ENCODE measurements at places on chromosomes 1 and 21.
A peak's percentile ranks its signal among the peaks of the same experiment; 100 is the strongest.

DNA sequence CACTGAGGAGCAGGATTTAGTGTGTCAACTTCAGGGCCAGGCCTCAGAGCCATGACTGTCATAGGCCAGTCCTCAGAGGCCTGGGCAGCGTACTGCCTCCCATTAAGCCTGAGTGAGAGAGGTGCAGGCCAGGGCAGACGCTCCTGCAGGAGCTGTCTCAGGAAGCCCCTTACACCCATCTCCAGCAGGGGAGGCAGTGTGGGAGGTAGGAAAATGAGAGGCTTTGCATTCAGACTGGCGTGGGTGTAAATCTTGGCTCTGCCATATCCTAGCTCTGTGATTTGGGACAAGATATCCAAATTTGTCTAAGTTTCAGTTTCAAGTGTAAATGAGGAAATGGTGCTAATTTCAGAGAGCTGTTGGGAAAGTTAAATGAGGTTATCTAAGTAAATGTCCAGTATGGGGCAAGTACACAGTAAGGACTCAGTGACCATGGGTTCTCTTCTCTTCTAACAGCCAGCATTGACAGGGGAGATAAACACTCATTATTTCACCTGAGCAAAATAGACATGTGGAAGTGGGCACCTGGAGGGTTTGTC is 184.1 kb downstream of the ZSCAN20 start:
- no peak for DNase-seq

DNA sequence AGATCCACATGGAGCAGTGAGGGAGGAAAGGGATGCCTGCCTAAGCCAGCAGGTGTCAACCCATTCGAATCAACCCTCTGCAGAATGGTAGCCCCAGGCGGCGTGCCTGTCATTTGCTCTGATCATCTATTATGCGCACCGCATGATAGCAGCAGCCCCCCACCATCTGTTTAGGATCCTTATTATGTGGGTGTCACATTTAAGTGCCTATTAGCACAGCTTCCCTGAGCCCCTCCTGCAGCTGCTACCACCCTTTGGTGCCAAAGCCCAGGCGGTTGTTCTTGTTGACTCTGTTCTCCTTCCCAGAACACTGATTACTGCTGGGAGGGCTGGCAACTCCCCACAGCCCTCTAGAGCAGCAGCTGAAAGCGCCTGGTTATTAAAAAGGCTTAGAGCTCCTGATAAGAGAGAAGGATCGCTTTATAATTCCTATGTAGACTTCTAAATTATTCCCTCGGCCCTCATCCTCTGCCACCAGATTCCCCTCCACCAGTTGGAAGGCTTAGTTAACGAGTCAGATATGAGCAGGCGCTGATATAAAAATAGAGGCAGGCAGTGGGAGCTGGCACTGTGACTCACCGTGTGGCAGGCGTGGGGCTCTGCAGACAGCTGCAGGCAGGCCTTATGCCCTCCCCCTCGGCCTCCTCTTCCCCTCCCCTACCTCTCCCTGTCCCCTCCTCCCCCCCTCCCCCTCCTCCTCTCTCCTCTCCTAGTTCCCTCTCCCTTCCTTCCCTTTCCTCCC is 23.0 kb downstream of the ACTA1 start:
- DNase-seq: peak; percentile 42

DNA sequence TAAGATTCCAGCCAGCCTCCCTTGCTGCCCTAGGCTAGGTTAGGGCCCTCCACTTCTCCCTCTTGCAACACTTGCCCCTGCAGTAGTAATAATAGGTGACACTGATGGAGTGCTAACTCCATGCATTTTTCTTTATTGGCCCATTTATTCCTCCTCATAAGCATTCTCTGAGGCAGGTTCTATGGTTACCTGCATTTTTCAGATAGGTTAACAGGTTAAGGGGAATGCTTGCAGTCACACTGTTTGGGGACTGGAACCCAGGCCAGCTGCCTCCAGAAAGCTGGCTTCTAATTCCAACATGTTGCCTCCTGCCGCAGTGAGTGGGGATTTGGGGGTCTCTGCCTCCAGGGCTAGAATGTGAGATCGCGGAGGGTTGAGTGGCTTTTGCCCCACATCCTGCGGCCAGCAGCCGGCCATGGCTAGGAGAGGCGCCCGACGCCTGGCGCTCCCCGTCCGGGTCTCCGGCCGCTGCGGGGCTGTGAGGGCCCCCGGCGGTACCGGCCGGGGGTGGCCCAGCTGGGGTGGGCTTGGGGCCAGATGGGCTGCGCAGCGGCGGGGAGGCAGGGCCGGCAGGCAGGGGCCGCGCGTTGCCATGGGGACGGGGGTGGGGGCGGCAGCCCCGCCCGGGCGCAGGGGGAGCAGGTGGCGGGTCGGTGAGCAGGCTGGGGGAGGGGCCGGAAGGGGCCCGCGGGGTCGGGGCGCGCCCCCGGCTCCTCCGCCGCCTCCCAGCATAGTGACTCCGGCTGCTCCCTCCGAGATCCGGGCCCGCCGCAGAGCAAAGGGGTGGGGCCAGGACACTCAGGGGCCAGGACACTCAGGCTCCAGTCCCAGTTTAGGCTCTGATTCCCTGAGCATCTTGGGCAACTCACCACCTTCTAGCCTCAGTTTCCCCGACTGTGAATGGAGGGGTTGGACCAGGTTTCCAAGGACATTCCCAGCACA is 68.4 kb upstream of the SSBP3 start:
- DNase-seq: peak; percentile 42

DNA sequence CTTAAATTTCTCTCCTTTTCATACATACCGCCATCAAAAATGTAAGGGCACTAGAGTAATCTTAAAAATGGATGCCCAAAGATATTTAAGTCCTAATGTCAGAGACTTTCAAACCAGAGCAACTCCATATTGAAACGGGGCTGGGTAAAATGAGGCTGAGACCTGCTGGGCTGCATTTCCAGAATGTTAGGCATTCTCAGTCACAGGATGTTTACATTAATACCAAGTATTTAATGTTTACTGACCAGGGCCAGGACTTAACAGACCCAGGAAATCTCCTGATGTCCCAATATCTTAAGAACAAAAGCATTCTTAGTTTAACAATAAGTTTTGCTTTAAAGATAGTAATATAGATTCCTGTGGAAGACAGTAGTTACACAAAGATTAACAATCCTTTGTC is 563.9 kb upstream of the BEND5 start:
- DNase-seq: no peak

GRCh38 chr1:153669606-153670005 is 1.2 kb downstream of the ILF2 start:
- DNase-seq: no peak

- DNase-seq: no peak
Measured at GRCh38 chr1:228898582-228898992, 163.3 kb downstream of the RHOU start.

- DNase-seq: peak; percentile 93
Measured at GRCh38 chr1:44721485-44722361, 9.2 kb downstream of the RNU5D-1 start.

GRCh38 chr1:199112365-199112764 is 473.5 kb downstream of the PTPRC start:
- DNase-seq: no peak

GRCh38 chr1:177227978-177228692 is 57.4 kb downstream of the BRINP2 start:
- no peak for DNase-seq

DNA sequence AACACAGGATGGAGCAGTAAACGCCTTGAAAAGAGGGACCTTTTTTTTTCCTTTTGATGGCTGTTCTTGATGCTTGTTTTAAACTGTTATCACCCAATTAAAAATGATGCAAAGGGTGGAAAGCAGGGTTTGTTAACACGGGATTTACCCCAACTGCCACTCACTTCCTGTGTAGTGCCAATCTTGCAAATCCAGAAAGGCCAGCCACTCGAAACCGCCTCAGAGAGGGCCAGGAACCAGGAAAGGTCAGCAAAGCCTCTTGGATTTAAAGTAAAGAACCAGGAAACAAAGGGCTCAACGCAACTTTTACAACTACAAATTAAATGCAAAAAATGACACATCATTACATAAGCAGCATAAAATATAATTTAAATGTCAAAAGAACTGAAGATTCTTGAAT is 347.4 kb downstream of the PDE4B start:
- DNase-seq: no peak

GRCh38 chr1:230355594-230355993 is 70.5 kb downstream of the PGBD5 start:
- DNase-seq: no peak

- no peak for DNase-seq
Measured at GRCh38 chr1:220999872-221000863, 120.9 kb downstream of the HLX start.

- no peak for DNase-seq
Measured at GRCh38 chr1:220222939-220223338, 49.3 kb downstream of the RAB3GAP2 start.

- DNase-seq: no peak
Measured at GRCh38 chr1:14740016-14740415, 141.5 kb downstream of the KAZN start.

- no peak for DNase-seq
Measured at GRCh38 chr1:104592926-104593325, 843.2 kb downstream of the AMY1C start.

- DNase-seq: no peak
Measured at GRCh38 chr1:185645686-185646085, 88.5 kb upstream of the HMCN1 start.

DNA sequence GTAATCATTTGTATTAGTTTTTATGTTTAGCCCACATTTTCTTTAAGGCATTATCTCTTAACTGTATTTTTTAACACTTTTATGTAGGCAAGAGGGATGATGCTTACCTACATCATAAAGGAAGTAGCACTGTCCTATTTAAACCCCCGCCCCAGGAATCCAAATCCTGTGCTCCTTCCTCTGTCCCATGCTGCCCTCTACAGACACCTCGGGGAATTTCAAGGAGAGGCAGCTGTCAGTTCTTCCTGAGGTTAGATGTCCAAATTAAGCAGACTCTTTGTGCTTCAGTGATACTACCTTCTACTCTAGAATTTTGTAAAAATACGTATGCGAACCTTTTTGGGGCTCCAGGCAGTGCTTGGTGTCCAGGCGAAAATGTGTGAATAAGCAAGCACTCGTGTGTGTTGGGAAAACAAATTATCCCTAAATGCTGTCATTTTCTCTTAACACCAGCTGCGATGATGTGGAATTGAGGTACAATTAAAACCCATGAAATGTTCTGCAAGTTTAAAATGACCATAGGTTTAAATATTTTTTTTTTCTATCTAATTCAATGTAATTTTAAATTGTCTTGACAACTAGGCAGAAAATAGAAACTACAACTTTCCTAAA is 19.2 kb downstream of the CRCT1 start:
- DNase-seq: peak; percentile 34

DNA sequence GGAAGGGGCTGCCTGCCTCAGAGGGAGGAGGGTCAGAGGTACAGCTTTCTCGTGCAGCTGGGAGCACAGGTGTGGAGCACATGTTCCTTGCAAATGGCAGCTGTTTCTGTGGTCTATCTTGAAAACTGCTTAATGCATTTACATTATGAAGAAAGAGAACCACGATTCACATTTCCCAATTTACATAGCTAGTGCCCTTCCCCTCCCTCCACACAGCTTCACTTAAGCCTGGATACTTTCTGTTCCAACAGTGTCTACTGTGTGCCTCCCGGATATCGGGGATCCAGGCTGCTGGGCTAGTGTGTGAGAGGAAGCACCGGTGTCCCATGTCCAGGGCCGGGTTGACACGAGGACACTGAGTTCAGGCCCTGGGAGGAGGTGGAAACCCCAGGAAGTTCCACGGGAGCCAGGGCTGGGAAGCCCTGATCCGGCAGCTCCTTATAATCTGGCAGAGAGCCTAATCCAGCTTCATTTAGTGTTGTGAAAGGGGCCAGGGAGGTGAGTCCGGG is 31.6 kb downstream of the TMCC2 start:
- no peak for DNase-seq

GRCh38 chr1:87812871-87813577 is 484.3 kb downstream of the LMO4 start:
- DNase-seq: no peak

DNA sequence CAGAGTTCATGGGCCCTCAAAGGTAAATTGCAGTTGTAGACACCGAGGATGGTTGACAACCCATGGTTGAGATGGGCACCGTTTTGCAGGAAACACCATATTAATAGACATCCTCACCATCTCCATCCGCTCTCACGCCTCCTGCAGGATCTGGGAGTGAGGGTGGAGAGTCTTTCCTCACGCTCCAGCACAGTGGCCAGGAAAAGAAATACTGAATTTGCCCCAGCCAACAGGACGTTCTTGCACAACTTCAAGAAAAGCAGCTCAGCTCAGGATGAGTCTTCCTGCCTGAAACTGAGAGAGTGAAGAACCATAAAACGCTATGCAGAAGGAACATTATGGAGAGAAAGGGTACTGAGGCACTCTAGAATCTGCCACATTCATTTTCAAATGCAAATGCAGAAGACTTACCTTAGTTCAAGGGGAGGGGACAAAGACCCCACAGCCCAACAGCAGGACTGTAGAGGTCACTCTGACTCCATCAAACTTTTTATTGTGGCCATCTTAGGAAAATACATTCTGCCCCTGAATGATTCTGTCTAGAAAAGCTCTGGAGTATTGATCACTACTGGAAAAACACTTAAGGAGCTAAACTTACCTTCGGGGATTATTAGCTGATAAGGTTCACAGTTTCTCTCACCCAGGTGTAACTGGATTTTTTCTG is 9.3 kb downstream of the SLAMF8 start:
- no peak for DNase-seq

GRCh38 chr1:102163799-102164198 is 167.1 kb upstream of the OLFM3 start:
- DNase-seq: no peak

- no peak for DNase-seq
Measured at GRCh38 chr1:4517186-4517954, 137.0 kb upstream of the AJAP1 start.

Data from activated CD8-positive, alpha-beta T cell treated with anti-CD3 and anti-CD28 coated beads, Interleukin-2, amount 10 ng/mL, durations not matched to agents 7 days and 5 days (primary cell).